CD4-positive, alpha-beta T cell treated with Interleukin-10 for 1 hour (primary cell): ENCODE measurements at places on chromosomes 6 and 20.
A peak's percentile ranks its signal among the peaks of the same experiment; 100 is the strongest.

DNA sequence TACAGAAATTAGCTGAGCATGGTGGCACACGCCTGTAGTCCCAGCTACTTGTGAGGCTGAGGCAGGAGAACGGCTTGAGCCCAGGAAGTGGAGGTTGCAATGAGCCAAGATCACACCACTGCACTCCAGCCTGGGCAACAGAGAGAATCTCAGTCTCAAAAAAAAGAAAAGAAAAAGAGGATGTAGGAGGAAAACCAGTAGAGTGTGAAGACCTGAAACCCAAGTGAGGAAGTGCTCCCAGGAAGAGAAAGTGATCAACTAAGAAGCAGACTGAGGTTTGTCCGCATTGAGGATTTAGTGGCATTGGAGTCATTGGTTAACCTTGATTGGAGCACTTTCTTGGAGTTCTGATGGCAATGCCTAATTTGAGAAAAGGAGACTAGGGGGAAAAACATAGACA is 20.6 kb upstream of the TASP1 start:
- DNase-seq = no peak

DNA sequence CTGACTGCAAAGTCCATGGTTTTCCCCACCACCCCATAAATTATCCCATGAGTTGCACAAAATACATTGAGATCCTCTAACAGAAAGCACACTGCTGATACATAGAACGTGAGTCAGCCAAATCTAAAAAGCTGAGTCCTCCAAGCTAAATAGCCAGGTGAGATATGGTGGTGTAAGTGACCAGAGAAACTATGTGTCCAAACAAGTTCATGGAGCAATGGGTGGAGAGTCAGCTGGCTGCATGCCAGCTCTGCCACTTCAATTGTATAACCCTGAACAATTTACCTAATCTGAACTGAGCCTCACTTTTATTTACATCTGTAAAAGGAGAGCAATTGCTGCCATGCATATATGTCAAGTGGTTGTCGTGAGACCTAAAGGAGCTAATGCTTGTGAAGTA is 9.7 kb downstream of the SNAP25 start:
- DNase-seq = no peak

DNA sequence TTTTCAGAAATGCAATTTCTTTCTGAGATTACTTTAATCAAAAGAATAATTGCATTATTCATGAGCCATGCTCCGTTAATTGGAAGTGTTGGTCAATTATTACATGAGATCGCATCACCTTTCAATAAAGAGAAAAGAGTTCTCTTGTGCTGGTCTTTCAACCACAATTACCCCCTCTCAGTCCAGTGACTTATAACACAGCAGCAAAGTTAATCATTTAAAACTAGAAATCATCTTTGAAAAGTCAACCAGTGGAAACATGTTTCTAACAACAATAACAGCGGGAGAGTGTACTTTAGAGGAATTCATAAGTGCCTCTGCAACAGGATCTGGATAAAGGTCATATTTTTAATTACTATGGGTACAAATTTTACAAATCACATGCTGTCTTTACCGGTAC is 384.4 kb upstream of the AGPAT4 start:
- no peak for DNase-seq

DNA sequence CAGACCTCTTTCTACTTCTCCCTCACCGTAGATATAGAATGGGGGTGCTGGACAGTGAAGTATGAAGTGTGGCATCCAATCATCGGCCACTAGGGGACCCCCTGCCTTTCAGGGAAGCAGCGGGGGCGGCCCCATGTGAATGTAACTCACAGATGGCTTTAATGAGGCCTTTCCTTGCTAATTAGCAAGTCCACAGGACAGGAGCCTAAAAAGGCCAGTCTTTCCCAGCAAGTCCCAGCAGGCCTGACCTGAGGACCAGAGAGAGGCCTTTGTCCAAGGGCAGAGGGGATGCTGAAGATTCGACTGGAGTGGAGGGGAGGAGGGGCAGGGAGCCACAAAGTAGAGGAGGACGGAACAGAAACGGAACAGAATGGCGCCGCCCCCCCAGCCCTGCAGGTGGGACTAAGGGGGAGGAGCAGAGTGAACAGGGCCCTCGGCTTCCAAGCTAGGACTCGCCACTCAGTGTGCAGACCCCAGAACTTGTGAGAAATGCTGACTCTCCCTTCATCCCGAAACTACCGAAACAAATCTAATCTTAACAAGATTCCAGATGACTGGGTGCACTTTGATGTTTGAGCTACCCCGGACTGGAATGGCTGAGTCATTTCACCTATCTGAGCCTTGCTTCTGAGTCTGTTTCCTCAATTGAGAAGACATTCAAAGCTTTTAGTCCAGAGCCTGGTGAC is 5.8 kb downstream of the C6orf132 start:
- peak; percentile 10 for DNase-seq

DNA sequence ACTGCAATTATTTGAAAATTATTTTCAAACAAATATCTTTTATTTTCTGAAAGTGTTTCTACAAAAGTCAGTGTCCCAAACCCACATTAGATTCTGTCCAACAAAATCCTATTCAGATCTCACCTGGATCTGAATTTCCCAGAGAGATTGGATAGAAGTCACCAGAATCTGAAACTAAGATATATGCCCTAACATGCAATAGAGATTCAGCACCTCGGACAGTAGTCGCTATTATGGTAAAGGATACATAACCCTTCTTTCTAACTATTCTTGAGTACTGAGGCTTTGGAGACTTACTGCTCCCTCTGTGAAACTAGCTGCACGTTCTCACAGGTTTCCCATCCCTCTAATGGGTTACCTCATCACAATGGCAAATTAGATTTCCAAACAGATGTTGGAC is 151.4 kb downstream of the ID4 start:
- DNase-seq = no peak

DNA sequence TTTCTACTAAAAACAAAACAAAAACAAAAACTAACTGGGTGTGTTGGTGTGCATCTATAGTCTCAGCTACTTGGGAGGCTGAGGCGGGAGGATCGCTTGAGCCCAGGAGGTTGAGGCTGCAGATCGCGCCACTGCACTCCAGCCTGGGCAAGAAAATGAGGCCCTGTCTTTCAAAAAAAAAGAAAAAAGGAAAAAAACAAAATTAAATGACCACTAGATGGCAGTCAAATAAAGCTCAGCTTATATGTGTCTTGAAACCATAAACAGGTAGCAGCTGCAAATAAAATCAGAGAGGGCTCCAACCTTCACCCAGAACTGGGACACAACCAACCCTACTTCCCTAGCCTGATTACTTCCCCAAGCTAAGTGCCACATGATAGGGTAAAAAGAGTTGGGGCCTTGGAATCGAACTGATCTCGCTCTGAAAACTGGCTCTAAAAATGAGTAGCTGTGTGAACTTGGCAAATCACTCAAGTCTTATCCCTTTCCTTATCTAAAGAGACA is 67.1 kb upstream of the ADGRF4 start:
- peak; percentile 50 for DNase-seq

- DNase-seq = peak; percentile 3
These were observed 35.7 kb downstream of the TSPYL4 start for GRCh38 chr6:116218172-116218633.

GRCh38 chr6:43793154-43793874 is 23.3 kb downstream of the VEGFA start:
- DNase-seq = no peak

DNA sequence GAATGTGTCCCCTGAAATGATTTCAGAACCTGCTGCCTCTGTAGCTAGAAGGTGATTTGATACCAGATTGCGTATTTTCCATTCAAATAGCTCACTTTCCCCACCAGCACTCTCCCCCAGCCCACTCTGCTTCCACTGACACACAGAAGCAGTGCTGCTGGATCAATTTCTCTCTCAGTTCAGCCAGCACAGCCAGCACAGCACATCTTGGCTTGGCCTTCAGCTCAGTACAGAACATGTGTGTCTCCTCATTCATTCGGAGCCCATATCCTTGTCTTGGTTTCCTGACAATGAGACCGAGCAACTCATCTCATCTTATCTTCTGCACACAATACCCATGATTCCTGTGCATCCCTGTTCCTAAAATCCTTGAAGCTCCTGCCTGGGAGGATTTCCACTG is 33.8 kb upstream of the CD83 start:
- DNase-seq = no peak

GRCh38 chr20:8216375-8217200 is 84.5 kb downstream of the PLCB1 start:
- DNase-seq = no peak

GRCh38 chr6:159113223-159113622 is 56.0 kb upstream of the FNDC1 start:
- DNase-seq = no peak

GRCh38 chr6:33764036-33764435 is 17.3 kb upstream of the IP6K3 start:
- DNase-seq = no peak

DNA sequence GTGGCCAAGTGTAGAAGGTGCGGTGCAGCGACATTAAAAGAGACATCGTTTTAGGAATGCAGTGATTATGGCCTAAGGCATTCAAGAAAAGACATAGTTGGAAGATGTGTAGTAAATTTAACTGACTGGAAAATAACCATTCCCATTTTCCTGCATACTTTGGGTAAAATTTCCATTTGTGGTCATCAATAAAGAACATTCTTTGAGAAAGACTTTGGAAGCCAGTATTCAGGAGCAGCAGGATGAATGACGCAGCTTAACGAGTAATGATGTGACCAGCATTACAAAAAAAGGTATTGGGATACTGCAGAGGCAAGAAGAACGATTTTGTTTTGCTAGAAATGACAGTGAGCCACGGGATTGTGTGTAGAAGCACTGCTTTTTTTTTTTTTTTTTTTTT is 7.0 kb upstream of the RWDD1 start:
- DNase-seq = no peak
